Colonic mucosa (tissue), 4 donors: ENCODE measurements at places on chromosomes 6 and 20.

- no peak for DNase-seq
- no peaks in the 10 kb centered on the region for H3K27me3 ChIP-seq
- no peak overlapping the region for H3K4me3 ChIP-seq
- no peak overlapping the region for H3K27ac ChIP-seq
- no peaks in the 10 kb centered on the region for H3K36me3 ChIP-seq
- no peaks in the 10 kb centered on the region for H3K4me1 ChIP-seq
Observed at GRCh38 chr6:80742481-80742880, 636.0 kb downstream of the BCKDHB start.

DNA sequence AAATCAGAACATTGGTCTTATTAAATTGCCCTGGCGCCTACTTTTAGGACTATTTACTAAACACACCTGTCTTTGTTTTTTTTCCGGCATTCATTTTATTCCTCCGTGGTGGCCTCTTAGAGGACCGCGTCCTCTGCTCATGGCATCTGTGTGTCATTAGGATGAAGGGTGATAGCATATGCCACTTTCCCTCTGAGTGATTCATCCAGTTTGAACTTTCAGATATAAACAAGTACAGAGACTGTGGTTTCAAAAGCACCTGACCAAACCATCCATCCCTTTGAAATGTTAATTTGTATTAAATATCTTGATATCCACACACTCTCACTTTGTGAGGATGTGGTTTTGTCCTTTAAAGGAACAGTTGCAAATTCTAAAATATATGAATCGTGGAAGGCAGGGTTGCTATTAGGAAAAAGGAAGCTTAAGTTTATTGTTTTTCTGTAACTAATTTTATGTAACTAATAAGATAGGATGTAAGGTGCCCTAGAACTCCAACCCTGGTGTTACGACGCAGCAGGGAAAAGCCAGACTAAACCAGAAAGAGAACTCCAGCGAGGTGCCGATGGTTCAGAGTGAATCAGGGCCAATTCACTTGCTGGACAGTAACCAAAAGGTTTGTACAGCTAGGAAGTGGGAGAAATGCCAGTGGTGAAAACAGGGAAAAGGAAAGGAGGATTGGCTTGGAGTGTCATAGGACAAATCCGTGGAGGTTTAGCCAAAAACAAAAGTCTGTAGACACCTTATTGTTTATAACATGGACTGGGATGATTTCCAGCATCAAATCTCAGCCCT lies 98.7 kb downstream of the SHLD1 start:
- no peaks in the 10 kb centered on the region for H3K36me3 ChIP-seq
- no peak overlapping the region for H3K27ac ChIP-seq
- DNase-seq: no peak
- no peaks in the 10 kb centered on the region for H3K4me1 ChIP-seq

DNA sequence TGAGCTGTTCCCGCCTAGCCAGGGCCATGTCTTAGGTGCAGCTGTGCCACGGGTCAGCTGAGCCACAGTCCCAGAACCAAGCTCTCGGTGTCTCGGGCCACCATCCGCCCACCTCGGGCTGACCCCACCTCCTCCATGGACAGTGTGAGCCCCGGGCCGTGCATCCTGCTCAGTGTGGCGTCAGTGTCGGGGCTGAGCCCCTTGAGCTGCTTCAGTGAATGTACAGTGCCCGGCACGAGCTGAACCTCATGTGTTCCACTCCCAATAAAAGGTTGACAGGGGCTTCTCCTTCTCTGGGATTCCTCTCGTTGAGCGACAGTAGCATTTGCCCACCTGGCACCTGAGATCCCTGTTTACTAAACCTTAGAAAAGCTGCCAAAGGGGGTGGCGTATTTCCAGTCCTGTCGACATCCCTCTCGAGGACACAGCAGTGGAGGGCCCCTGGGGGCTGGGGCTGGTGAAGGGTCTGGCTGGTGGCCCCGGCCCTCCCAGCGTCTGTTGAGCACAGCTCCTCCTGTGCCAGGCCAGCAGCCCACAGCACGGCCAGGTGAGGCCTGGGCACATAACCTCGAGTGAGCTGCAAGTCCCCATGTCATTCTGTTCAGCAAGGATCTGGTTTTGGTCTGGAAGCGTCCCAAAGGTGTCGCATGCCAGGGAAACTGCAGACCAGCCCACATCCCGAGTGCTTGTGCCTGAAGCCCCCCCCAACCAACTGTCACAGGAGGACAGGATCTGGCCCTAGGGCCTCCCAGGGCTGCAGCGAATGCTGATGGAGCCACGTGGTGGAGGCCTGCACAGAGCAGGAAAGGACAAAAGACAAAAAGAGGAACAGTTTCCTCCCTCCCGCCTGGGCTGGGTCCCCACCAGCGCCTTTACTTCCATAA lies 21.2 kb upstream of the PYGB start:
- no peaks in the 10 kb centered on the region for H3K36me3 ChIP-seq
- H3K4me1 ChIP-seq: no peaks in the 10 kb centered on the region
- H3K27ac ChIP-seq: peak overlapping the region; percentile 15
- H3K4me3 ChIP-seq: no peak overlapping the region
- no peaks in the 10 kb centered on the region for H3K27me3 ChIP-seq

DNA sequence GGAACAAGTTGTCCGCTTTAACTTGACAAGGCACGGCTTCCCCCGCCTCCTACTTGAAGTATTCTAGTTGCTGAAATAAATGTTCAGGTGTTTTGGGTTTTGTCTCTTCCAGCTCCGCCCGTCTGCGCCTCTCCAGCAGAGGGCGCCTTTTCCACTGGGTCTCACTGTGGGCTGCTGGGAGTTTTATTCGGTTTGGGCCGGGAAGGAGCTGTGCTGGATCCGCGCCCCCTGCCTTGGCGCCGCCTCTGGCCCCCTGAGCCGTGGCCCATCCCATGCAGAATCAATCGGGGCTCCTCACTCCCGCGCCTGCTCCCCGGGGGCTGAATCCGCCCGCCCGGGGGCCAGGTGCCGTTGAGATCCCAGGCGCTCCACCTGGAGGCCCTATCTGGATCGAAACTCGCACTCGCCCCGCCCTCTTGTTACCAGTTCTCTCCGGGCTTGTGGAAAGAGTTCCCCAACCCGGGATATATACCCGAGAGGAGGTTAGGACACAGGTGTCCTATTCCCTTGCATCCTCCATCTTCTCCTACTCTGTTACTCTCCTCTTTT lies 51.0 kb upstream of the TCF21 start:
- DNase-seq: peak; percentile 75
- H3K4me1 ChIP-seq: no peaks in the 10 kb centered on the region
- peak overlapping the region; percentile 38 for H3K4me3 ChIP-seq
- no peaks in the 10 kb centered on the region for H3K27me3 ChIP-seq

DNA sequence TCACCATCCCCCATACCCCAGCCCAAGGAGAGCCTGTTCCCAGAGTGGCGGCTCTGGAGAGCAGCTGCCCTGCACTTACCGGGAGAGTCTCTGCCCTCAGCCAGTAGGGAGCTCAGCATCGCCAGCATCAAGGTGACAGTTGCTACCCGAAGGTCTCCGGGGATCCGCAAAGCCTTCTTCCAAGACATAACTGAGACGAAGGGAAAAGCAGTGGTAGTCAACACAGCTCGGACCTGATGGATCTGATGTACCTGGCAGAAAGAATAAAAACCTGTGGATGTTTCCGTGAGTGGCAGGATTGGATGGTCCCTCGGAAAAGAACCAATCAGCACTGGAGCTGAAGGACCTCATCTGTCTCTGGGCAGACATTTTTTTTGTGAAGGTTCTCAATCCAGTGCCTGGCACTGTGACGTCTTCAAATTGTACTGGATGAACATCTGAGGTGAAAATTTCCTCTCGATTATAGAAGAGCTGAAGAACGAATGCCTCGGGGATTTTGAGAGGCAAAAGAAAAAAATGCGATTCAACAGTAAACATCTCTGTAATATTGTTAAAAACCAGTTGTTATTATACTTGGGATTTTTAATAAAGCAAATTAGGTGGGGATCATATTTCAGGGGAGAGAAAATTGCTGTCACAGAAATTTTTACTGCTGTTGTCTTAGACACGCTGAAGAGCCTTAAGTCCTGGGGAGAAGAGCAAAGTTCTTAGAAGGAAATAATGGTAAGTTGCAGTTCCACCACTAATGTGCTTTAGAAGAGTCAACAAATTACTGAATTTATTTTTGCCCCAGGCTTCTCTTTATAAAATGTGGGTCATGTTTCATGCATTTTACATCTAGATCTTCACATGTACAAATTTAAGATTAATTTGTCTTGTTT lies at the start of gene HLA-DQB1:
Gene HLA-DQB1 (minus strand): TSS at position 238 of the 881 bp plus-strand sequence. CDS start 50 bp downstream, at position 188.
- H3K27me3 ChIP-seq: no peaks in the 10 kb centered on the region
- no peaks in the 10 kb centered on the region for H3K4me1 ChIP-seq
- H3K36me3 ChIP-seq: no peaks in the 10 kb centered on the region
- no peak within 1 kb of the TSS for H3K4me3 ChIP-seq
- peak; percentile 19 for DNase-seq

GRCh38 chr6:121823437-121823851 lies 388.0 kb downstream of the GJA1 start:
- H3K36me3 ChIP-seq: no peaks in the 10 kb centered on the region
- DNase-seq: no peak
- no peak overlapping the region for H3K4me3 ChIP-seq
- no peaks in the 10 kb centered on the region for H3K4me1 ChIP-seq
- H3K27ac ChIP-seq: no peak overlapping the region

GRCh38 chr6:80636689-80637088 lies 530.2 kb downstream of the BCKDHB start:
- no peak for DNase-seq
- no peak overlapping the region for H3K4me3 ChIP-seq
- H3K4me1 ChIP-seq: no peaks in the 10 kb centered on the region
- H3K27me3 ChIP-seq: no peaks in the 10 kb centered on the region
- H3K27ac ChIP-seq: no peak overlapping the region

GRCh38 chr6:150492507-150492906 lies 107.2 kb upstream of the PLEKHG1 start:
- H3K27ac ChIP-seq: no peak overlapping the region
- H3K36me3 ChIP-seq: no peaks in the 10 kb centered on the region
- H3K4me1 ChIP-seq: no peaks in the 10 kb centered on the region
- no peaks in the 10 kb centered on the region for H3K27me3 ChIP-seq
- DNase-seq: no peak
- no peak overlapping the region for H3K4me3 ChIP-seq

DNA sequence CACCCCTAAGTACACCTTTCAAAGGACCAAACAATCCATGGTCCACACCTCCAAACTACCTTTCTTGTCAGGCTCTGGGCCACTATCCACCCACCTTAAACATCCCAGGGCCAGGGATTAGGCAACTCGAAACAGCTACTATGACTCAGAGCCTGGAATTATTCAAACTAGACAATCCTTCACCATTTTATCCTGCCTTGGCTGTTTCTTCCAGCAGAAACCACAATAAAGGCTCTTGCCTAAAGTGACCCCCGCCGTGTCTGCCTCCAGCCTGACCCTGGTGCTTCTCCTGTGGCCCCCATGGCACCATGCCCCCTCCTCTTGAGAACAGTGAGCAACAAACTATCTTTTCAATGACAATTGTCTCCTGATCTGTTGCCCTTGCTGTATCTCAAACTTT lies 195.5 kb downstream of the EPM2A start:
- DNase-seq: no peak
- H3K4me1 ChIP-seq: no peaks in the 10 kb centered on the region
- H3K4me3 ChIP-seq: no peak overlapping the region
- no peaks in the 10 kb centered on the region for H3K36me3 ChIP-seq

GRCh38 chr6:4025681-4026080 lies 53.3 kb downstream of the FAM217A start:
- H3K4me3 ChIP-seq: no peak overlapping the region
- no peaks in the 10 kb centered on the region for H3K36me3 ChIP-seq
- peaks cover 14% of the 10 kb centered on the region for H3K4me1 ChIP-seq
- DNase-seq: no peak
- H3K27ac ChIP-seq: no peak overlapping the region
- no peaks in the 10 kb centered on the region for H3K27me3 ChIP-seq

- H3K4me3 ChIP-seq: no peak overlapping the region
- DNase-seq: no peak
- no peaks in the 10 kb centered on the region for H3K36me3 ChIP-seq
- no peaks in the 10 kb centered on the region for H3K4me1 ChIP-seq
Observed at GRCh38 chr6:152356662-152357061, 280.5 kb downstream of the SYNE1 start.

DNA sequence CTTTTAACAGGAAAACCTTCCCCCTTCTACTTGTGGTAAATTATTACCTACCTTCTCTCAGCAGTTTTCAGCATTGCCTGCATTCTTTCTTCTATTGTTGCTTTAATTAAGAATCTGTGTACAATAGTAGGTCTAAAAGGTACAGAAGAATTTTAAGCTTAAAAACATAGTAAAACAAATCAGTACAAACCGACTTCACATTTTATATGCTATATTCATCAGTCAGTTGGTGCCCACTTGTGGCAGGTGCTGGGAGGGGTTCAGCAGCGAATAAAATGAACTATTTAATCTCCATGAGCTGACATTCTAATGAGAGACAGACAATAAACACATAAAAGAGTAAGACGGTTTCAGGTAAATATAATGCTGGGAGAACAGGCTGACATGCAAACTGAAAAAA lies 73.4 kb upstream of the FBXO30 start:
- H3K27me3 ChIP-seq: no peaks in the 10 kb centered on the region
- H3K27ac ChIP-seq: no peak overlapping the region
- H3K4me1 ChIP-seq: no peaks in the 10 kb centered on the region
- no peaks in the 10 kb centered on the region for H3K36me3 ChIP-seq
- no peak overlapping the region for H3K4me3 ChIP-seq
- DNase-seq: no peak

- DNase-seq: no peak
- H3K36me3 ChIP-seq: no peaks in the 10 kb centered on the region
- no peaks in the 10 kb centered on the region for H3K27me3 ChIP-seq
- no peak overlapping the region for H3K4me3 ChIP-seq
Observed at GRCh38 chr20:32649697-32650400, 23.9 kb downstream of the C20orf203 start.

DNA sequence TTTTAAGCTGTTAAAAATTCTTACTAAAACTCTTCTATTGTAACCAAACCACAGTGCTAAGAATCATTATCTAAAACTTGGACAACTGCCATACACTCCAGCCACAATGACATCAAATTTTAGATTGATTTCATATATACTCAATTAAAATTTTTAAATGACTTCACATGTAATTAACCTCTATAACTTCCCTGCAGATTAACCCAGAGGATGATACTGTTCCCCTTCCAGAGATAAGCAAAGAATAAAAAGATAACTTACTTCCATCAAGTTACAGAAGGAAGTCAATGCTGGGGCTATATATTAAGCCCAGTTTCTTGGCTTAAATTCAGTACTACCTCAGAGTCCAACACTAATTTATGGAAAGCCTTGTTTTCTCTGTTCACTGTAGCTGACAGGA lies 71.3 kb downstream of the ARHGAP18 start:
- no peaks in the 10 kb centered on the region for H3K27me3 ChIP-seq
- no peaks in the 10 kb centered on the region for H3K36me3 ChIP-seq
- peaks cover 5% of the 10 kb centered on the region for H3K4me1 ChIP-seq
- no peak overlapping the region for H3K27ac ChIP-seq

DNA sequence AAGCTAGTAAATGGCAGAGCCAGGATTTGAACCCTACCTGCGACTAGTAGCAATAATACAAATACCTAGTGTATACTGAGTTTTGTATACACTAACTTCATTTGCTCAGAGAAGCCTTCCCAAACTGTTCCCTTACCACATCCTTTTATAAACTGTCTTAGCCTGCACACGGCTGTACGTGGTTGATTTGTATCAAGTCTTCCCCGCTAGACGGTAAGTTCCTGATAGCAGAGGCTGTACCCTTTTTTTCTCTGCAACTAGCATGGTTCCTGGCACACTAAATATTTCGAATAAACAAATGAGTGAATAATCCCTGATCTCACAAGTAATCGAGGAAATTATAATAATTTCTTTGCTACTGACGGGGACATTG lies 636 bp downstream of the RTF2 start:
- peaks cover 9% of the 10 kb centered on the region for H3K36me3 ChIP-seq
- H3K4me3 ChIP-seq: peak overlapping the region; percentile 64
- peaks cover 5% of the 10 kb centered on the region for H3K4me1 ChIP-seq

- peak; percentile 35 for DNase-seq
- no peak overlapping the region for H3K4me3 ChIP-seq
- H3K4me1 ChIP-seq: peaks cover 6% of the 10 kb centered on the region
- no peaks in the 10 kb centered on the region for H3K27me3 ChIP-seq
Observed at GRCh38 chr6:3913077-3913957, 64.1 kb downstream of the FAM50B start.
